ENCODE measurements at places on chromosomes 12 and 14.

DNA sequence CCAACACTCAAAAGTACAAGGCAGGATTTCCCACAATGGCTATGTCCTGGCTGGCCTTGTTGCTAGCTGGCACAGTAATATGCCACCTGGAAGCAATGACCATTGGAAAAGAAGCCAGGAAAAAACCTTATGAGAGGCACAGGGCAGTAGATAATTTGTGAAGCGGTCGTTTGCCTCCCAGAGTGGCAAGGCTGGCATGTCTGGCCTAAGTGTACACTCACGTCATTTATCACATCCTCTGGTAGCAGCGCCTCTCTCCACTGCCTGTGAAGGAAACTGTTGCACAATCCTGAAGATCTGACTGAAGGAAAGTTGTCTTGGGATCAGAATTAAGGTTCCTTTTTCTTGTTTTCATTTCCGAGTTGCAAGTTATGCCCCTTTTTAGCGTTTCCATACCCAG is 408.5 kb downstream of the ZFP36L1 start:
- H3K36me3 ChIP-seq: no peaks in the 10 kb centered on the region
- peaks cover 24% of the 10 kb centered on the region for H3K4me1 ChIP-seq
- no peak overlapping the region for H3K27ac ChIP-seq
- no peak overlapping the region for H3K4me3 ChIP-seq
- H3K27me3 ChIP-seq: no peaks in the 10 kb centered on the region
- DNase-seq: no peak

DNA sequence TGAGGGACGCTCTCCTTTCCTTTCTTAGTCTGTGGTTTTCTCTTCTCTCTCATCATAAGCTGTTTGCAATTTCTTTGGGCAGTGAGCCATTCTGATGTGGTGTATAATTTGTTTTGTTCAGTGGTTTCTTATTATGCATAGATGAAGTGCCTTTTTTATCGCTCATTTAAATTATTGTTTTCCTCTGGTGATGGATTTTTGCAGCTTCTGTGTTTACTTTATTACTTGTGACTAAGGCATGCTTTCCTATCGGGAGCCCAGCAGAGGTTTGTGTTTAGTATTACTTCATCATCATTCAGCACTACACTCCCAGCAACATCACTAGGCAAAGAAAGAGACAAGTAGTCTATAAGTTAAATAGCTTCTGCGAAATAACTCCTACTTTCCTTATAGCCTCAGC is 586.6 kb upstream of the NOVA1 start:
- no peaks in the 10 kb centered on the region for H3K4me1 ChIP-seq
- H3K4me3 ChIP-seq: no peak overlapping the region
- no peaks in the 10 kb centered on the region for H3K27me3 ChIP-seq
- no peaks in the 10 kb centered on the region for H3K36me3 ChIP-seq
- H3K27ac ChIP-seq: no peak overlapping the region

GRCh38 chr12:49086116-49086515 is 8.5 kb downstream of the DHH start:
- peaks cover 18% of the 10 kb centered on the region for H3K4me1 ChIP-seq
- peaks cover 14% of the 10 kb centered on the region for H3K27me3 ChIP-seq
- no peaks in the 10 kb centered on the region for H3K36me3 ChIP-seq

DNA sequence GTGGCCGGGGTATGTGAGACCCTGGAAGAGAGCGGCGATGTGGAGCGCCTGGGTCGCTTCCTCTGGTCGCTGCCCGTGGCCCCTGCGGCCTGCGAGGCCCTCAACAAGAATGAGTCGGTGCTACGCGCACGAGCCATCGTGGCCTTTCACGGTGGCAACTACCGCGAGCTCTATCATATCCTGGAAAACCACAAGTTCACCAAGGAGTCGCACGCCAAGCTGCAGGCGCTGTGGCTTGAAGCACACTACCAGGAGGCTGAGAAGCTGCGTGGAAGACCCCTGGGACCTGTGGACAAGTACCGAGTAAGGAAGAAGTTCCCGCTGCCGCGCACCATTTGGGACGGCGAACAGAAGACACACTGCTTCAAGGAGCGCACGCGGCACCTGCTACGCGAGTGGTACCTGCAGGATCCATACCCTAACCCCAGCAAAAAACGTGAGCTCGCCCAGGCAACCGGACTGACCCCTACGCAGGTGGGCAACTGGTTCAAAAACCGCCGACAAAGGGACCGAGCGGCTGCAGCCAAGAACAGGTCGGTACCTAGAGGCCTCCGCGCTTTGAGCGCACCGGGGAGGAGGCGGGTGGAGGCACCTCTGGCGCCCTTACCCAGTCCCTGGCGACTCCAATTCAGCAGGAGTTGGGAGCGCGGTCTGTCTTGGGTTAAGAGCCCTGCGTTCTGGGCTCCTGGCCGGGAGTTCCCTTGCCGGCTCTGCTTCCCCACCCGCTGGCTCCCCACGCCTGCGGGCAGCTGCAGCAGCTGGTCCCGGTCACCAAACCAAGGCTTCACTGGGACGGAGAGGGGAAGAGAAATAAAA is 700 bp downstream of the SIX6 start:
- peaks cover 41% of the 10 kb centered on the region for H3K4me1 ChIP-seq
- H3K27ac ChIP-seq: no peak overlapping the region
- DNase-seq: peak; percentile 28

GRCh38 chr12:49279706-49280159 is 14.9 kb downstream of the TUBA1C start:
- DNase-seq: no peak
- H3K27me3 ChIP-seq: peaks cover 1% of the 10 kb centered on the region
- H3K36me3 ChIP-seq: peaks cover under 1% of the 10 kb centered on the region
- no peak overlapping the region for H3K27ac ChIP-seq
- no peak overlapping the region for H3K4me3 ChIP-seq
- peaks cover 20% of the 10 kb centered on the region for H3K4me1 ChIP-seq

DNA sequence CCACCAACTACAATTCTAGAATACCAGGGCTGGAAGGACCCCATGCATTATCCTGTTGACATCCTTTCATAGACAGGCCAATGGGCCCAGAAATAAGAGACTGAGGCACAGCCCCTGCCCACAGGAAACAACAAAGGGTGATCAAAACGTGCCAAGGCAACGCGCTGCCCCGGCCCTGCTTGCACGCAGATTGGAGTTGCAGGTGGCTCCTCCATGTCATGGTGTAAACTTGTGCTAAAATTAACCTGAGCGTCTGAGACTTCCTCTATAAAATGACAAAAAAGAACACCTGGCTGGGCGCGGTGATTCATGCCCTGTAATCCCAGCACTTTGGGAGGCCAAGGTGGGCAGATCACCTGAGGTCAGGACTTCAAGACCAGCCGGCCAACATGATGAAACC is 30.1 kb downstream of the SPRING1 start:
- no peak overlapping the region for H3K27ac ChIP-seq
- H3K4me3 ChIP-seq: no peak overlapping the region
- H3K4me1 ChIP-seq: no peaks in the 10 kb centered on the region
- H3K27me3 ChIP-seq: no peaks in the 10 kb centered on the region
- H3K36me3 ChIP-seq: peaks cover 6% of the 10 kb centered on the region

- H3K27ac ChIP-seq: no peak overlapping the region
- no peaks in the 10 kb centered on the region for H3K36me3 ChIP-seq
- peaks cover 21% of the 10 kb centered on the region for H3K4me1 ChIP-seq
- H3K4me3 ChIP-seq: no peak overlapping the region
- H3K27me3 ChIP-seq: no peaks in the 10 kb centered on the region
Measured at GRCh38 chr12:22631863-22632463, 7.0 kb downstream of the ETNK1 start.

DNA sequence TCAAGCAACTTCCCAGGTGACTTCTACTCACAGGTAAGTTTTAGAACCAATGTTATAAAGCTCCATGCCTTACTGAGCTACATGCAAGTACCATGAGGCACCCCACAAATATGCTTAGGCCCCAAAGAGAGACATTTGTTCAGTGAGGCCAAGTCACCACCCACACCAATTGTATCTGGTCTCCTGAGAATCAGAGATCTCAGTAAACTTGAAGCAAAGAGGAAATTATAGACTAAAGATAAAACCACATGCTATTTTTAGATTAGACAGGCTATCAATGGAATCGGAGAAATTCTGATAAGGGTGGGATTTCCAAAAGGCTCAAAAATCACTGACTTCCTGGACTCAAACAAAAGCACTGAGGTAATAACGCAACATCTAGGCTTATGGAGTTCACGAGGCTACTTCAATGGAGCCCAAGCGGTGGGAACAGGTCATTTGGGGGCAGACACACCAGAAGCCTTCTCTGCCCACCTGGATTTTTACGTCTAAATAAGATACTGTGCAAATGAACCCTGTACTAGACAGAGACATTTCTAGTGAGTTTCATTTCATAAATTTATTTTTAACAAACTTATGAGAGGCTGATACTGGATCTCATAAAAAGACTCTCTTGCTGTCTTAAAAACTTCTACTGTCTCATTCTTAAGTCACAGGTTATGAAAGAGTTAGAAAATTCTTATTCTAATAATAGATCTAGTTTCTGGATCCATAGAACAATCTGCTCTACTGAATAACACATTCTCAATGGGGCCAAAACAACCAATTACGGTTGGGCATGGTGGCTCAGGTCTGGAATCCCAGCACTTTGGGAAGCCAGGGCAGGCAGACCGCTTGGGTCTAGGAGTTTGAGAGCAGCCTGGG is 7.7 kb downstream of the SLC15A4 start:
- no peak overlapping the region for H3K27ac ChIP-seq
- H3K36me3 ChIP-seq: peaks cover 19% of the 10 kb centered on the region
- peaks cover 2% of the 10 kb centered on the region for H3K27me3 ChIP-seq
- H3K4me1 ChIP-seq: peaks cover 3% of the 10 kb centered on the region

GRCh38 chr14:68089146-68089731 is 269.7 kb downstream of the RAD51B start:
- H3K27ac ChIP-seq: no peak overlapping the region
- no peak for DNase-seq
- H3K4me3 ChIP-seq: no peak overlapping the region
- H3K4me1 ChIP-seq: peaks cover 19% of the 10 kb centered on the region
- no peaks in the 10 kb centered on the region for H3K36me3 ChIP-seq
